Stimulated activated CD8-positive, alpha-beta memory T cell treated with anti-CD3 and anti-CD28 coated beads, Interleukin-4, amount 100 ng/mL, for 1 hour (primary cell): ENCODE measurements at places on chromosomes 11 and 22.

GRCh38 chr11:12998336-12998735 is 10.8 kb upstream of the RASSF10 start:
- no peak for DNase-seq

DNA sequence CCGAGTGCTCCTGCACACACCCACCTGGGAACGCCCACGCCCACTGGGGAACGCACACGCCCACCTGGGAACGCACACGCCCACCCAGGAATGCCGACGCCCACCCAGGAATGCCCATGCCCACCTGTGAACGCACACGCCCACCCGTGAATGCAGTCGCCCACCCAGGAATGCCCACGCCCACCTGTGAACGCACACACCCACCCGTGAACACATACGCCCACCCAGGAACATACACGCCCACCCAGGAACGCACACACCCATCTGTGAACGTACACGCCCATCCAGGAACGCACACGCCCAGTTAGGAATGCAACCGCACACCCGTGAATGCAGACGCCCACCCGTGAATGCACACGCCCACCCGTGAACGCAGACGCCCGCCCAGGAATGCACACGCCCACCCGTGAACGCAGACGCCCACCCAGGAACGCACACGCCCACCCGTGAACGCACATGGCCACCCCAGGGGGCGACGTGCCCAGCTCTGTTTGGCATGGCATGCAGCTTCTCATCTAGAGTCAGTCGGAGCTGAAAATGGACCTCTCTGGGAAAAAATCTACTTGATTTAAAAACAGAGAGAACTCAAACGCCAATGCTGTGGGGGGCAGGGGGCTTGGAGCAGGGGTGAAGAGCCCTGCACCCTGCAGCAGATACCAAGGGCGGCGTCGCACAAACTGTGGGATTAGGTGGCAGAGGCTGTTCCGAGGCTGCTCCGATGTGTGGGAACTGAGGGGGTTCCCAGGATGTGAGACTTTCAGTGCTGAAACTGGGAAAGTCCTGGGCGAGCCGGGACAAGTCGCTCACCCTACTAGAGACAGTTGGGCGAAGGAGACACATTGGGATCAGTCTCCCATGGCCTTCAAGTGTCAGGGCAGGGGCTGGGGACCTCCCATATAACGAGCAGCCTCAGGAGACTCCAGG is 83.3 kb downstream of the MYEOV start:
- no peak for DNase-seq

- no peak for DNase-seq
Observed at GRCh38 chr11:12167061-12168000, 56.9 kb downstream of the MICAL2 start.

DNA sequence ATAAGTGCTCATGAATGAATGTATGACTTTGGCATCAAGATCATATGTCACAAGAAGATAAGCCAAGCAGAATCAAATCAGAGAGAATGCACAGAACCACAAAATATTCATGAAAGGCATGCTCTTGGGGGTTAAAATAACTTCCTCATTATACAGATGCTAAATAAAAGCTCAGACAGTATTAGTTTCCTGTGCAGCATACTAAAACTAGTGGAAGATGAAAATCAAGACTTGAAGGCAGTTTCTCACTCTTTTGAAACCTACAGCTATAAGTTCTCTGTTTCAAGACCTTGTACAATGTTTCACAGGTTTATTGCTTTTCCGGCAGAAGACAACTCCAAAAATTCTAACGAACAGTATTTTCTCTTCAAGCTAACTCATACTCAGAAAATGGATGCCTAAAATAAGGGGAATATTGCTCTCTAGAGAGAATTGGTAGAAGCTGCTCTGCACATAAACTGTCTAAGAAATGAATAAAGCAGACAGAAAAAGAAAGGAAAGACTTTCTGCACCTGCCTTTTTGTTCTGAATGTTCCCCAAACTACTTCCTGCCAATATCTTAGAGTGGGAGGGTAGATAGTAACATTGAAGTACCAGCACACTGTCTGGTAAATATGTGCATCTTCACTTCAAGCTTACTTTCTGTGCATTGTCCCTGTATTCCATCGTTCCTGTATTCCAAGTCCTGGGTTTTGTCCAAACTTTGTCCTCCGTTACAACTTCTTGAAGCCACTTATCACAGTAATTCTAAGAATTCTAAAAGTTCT is 639.4 kb upstream of the FAT3 start:
- DNase-seq, result no peak

GRCh38 chr11:113460469-113460868 is 14.7 kb downstream of the DRD2 start:
- DNase-seq, result no peak

DNA sequence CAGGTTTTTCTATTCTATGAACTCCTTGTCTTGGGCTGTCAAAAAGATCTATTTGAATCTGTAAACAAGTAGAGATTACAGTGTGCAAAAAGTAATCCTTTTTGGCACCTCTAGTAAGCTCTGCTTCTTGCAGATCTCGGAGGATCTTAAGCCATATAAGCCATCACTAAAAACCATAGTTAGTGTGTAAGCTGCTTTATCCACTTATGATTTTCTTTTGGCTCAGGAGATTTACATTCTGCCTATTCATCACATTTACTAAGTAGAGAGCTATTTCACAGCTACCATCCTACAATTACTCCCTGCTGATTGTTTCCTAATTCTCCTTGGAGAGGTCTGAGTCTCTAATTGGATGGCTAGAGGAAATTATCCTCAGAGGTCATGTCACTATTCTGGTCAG is 385.7 kb downstream of the AASDHPPT start:
- DNase-seq, result no peak

- DNase-seq, result no peak
Observed at GRCh38 chr11:134864233-134864967, 452.4 kb upstream of the B3GAT1 start.

GRCh38 chr11:67666676-67667489 is 7.5 kb downstream of the ALDH3B2 start:
- no peak for DNase-seq

GRCh38 chr22:40721266-40721665 is 42.0 kb downstream of the MCHR1 start:
- no peak for DNase-seq
